ENCODE measurements at places on chromosomes 16 and 17.
A peak's percentile ranks its signal among the peaks of the same experiment; 100 is the strongest.

GRCh38 chr16:9003322-9003721 is 39.6 kb upstream of the USP7 start:
- peak; percentile 72 for DNase-seq

GRCh38 chr16:77133706-77134105 is 57.3 kb upstream of the MON1B start:
- DNase-seq: no peak

DNA sequence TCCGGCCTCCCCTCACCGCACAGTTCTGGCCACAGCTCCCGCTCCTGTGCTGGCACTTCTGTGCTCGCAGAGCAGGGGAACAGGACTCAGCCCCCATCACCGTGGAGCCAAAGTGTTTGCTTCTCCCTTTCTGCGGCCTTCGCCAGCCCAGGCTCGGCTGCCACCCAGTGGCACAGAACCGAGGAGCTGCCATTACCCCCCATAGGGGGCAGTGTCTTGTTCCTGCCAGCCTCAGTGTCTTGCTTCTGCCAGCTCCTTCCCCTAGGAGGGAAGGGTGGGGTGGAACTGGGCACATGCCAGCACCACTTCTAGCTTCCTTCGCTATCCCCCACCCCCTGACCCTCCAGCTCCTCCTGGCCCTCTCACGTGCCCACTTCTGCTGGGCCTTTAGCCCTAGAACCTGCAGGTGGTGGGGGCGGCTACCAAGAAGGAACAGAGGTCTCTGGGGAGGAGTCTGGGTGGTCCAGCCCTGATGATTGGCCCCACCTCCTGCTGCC is 645 bp upstream of the ELMO3 start:
- DNase-seq: no peak

DNA sequence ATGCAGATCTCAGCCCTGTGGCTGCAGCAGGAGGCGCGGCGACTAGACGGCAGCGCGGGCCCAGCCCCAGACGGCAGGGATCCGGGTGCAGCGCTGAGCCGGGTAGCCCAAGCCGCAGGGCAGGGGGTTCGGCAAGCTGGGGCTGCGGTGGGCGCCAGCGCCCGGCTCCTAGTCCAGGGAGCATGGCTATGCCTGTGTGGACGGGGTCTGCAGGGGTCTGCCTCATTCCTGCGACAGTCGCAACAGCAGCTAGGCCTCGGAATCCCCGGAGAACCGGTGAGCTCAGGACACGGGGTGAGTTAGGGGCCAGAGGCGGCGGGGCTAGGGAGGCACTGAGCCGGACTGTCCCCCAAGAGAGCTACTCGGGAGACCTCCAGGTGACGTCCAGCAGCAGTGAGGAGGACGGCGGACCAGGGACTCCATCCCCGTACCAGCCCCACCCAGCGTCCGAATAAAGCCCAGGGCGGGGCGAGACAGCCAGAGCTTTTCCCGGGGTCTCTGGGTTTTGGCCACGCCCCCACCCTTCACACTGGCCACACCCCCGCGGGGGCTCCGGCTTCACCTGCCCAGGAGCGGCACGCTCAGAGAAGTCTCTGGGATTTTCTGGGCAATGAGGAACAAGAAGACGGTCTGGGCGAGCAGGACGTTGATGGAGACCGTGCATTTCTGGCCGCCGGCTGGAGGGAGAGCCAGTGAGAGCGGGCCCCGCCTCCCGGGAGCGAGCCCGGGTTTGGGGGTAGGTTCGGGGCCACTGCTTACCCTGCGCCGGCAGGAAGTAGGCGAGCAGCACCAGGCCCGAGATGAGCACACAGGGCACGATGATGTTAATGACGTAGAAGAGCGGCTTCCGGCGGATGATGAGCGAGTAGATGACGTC is 1.1 kb downstream of the C17orf107 start:
- no peak for DNase-seq

GRCh38 chr16:88074041-88074440 is 122.8 kb downstream of the BANP start:
- no peak for DNase-seq

- DNase-seq: no peak
Observed at GRCh38 chr16:86330906-86331305, 179.4 kb upstream of the FOXF1 start.

GRCh38 chr17:64402469-64402868 is 11.8 kb upstream of the PECAM1 start:
- no peak for DNase-seq

DNA sequence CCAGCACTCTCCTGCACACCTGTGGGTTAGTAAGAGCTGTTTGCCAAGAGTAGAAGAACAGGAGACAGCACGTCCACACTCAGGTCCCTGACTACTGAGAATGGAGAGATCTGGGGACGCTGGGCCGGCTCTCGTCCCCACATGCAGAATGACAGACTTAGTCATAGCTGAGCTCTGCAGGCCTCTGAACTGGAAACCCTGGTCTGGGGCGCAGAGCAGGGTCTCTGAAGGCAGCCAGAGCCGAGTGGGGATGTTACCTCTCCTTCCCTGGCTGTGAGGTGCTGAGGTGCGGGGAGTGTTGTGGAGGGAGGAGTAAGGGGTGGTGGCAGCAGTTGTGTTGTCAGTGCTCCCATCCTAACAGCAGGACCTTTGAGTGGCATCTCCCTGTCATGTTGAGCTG is 7.2 kb upstream of the JPT2 start:
- no peak for DNase-seq

All from NCI-H774 (cell line).